CD4-positive, alpha-beta T cell treated with Interleukin-17A for 1 hour (primary cell): ENCODE measurements at places on chromosomes 13 and 19.

- no peak for DNase-seq
These were observed 179.3 kb downstream of the ZIC5 start for GRCh38 chr13:99792079-99792921.

DNA sequence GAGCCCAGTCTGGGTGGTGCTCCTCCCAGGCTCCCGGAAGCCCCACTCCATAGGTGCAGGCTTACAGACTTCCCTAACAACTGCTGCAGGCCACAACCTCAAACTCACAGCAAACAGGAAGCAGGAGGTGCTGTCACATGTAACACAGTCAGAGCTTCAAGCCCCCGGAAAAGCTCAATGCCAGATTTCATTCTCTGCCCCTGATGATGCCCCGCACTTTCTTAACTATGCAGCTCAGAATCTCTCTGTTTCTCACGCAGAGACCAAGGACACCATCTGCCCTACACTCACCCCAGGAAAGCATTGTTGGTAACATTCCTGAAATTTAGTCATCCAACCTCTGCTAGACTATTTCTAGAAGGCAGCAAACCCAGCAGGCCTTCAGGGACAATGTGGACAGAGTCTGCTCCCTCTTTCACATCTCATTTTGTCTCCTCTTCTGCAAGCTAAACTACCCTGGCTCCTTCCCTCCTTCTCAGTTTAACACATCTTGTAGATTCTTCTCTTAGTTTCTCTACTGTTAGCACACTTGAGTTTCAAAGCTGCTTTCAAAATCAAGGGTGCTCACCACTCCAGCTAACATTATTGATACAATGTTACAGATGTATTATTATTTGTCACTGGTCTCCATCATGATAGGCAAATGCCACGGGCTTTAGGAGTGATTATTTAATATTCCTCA, 162.5 kb downstream of the KCTD12 start:
- DNase-seq, result peak; percentile 16

DNA sequence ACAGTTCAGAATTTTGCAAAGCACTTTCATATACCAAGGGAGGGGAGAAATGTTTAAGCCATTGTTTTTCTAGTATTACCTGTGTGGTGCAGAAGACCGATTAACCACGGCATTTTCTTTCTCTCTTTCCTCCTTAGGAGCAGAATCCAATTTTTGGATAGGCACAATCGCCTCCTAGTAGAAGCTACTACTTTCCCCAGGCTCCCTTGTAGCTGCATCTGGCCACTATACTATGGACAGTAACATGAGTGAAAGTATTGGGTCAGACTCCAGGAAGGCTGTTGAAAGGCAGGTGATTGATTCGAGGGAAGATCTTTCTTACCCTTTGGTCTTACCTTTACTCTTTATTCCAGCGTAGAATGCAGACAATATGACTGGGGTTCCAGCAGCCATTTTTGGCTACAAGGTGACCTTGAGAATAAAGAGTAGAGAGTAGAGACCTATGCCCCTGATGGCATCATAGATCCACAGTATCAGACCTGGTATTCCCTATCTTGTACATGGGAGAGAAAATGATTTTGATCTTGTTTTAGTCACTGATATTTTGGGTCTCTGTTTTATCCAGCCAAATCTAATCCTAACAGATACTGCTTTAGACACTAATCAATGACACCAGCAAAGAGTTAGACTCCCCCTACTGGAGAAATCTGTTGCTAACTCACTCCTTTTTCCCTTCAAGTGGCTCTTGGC, 77.0 kb downstream of the LRRC63 start:
- DNase-seq, result peak; percentile 78

DNA sequence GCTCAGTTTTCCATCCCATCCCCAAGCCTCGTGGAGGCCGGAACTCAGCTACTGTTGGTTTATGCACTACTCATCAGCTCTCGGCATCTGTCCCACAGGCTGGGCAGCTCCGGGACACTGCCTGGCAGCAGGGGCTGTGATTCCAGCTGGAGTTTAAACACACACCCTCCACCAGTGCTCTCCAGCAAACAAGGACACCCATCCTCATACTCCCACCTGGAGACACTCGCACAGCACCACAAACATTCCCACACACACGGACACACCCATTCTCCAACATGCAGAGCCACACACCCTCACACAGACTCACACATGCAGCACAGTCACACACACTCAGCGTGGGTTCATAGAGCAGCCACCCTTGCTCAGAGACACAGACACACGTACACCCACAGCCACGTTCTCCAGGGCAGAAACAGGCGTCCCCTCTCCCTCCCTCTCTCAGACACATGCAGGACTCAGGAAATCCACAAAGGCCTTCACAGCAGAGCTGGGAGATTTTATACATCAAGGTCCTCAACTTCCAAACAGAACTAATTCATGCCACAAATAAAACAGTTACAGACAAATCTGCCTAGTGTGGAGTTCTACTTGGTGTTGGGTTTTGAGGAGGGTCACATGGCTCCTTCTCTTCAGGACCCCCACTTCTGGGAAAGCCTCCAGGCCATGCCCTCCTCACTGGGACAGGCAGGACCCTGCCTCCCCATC, 785.4 kb downstream of the UQCRFS1 start:
- DNase-seq, result no peak

- DNase-seq, result no peak
These were observed 56.6 kb downstream of the TBC1D4 start for GRCh38 chr13:75425216-75426009.

DNA sequence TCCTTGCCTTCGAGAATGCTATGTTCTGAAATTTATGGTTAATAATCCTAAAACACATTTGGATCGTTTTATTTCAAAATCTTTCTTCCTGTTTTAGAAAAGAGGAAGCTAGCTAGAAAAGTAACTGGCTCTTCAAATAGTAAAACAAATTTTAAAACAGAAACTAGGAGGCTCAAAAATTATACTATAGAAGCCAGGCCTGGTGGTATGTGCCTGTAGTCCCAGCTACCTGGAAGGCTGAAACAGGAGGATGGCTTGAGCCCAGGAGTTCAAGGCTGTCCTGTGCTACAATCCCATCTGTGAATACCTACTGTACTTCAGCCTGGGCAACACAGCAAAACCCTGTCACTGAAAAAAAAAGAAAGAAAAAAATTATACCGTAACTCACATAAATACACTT, 57.9 kb downstream of the ELF1 start:
- DNase-seq, result no peak

DNA sequence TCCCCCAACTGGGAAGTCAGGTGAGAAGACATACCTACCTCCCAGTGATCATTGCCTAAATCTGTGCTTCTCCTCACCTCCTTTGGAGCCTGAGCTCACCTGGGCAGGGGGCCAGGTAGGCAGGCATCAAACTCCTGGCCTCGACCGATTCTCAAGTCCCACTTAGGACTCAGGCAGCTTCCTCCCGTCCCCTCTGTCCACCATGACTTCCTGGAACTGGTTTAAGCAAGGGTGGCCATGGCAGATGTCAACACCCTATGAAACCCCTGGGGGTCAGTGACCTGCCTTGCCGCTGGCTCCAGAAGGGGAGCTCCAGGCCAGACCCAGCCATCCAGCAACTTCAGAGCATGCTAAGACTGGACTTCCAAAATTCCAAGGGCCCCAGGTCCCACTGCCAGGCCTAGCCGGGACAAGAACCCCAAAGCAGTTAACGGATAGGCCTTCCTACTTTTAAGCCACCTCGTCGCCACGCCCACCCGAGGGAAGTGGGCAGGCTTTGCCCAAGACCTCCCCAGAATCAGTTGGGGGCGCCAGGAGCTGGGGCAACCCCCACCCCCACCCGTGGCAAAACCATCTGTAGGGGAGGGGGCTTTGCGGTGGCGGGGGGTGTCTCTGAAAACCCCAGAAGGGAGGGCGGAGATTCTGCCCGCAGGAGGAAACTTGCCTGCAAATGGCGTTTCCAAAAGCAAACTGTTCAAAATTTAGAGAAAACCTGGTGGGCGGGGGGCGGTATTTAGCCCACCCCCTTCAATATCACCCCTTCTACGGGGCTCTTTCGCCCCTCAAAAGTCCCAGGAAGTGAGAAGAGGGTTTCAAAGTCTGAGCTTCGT, 657 bp downstream of the PLIN3 start:
- DNase-seq, result peak; percentile 64

DNA sequence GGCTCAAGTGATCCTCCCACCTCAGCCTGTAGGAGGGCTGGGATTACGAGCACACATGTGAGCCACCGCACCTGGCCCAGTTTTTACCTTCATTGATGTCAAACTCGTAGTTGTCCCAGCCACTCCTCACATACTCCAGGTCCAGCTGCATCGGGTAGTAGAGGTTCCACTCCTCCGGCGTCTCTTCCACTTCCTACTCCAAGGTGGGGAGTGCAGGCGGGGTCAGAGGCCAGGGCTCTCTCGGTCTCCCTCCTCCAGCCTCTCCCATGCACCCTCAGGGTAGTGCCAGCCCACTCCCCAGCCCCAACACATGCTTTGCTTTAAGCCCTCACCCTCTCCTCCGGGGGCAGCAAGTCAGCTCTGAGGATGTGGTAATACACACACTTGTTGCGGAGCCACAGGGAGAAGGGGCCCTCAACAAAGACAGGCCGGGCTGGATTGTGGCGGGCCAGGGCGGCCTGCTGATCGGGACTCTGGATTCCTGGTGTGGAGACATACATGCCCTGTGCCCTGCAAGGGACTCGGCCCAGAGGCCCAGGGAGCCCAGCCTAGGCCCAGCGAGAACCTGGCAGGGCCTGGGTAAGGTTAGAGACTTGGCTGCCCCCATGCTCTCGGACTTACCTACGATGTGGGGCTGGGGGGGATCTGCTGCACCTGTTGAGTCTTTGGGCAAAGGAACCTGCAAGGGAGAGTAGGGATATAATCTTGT, 1.9 kb upstream of the ZNF653 start:
- no peak for DNase-seq

DNA sequence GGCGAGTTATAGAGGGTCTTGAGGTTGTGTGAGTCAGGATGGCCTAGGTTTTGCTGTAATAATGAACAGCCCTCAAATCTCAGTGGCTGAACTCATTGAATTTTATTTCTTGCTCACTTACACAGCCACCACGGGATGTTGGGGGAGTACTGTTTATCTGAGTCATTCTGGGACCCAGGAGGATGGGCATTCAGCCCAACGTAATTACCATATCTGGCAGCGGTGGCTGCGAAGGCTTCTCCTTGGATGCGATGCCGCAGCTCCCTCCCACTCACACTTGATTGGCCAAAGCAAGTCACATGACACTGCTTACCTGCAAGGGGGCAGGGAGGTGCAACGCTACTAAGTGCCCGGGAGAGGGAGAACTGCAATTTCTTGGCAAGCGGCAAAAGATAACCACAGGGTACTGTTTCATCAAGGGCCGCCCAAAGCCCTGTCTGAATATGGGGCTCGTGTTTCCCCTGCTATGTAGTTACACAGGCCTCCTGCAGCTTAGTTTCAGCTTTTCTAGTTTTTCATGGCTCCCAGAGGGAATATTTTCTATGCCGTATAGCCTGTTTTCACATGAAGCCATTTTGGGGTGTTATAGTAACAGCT, 19.9 kb downstream of the ZSWIM9 start:
- peak; percentile 29 for DNase-seq

DNA sequence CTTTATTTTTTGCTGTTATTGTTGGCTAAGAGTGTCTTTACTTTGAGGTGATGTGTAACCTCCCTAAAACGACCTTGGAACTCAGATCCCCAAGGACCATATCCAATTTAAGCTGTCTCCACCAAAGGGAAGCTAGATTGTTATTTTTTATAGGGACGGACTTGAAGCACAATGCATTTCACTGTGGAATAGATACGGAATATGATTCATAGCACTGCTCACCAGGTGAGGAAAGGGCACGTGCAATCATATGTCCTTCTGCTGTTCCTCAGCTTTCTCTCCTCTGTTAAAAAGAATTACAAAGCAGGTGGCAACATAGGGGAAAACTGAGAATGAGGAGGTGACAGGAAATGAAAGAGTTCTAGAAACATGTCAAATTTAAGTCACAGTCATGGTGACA, 679.0 kb downstream of the PCDH9 start:
- no peak for DNase-seq

DNA sequence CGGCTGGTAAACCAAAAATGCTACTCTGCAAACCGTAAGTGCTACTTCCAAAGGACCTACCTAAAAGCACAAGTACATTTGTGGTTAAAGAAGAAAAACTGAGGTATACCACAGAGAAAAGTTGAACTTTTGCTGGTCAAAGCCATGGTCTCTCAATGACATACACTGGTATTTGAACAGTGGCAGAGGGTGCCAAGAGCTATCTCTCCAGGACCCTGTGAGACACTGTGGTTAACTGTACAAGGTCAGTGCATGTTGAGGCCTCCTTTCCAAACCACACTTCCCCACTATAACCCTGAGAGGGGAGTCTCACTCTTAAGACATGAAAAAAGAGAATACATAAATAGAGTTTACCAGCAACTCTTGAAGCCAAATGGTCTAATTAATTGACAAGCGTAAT, 49.5 kb downstream of the COL4A1 start:
- no peak for DNase-seq

GRCh38 chr13:62702502-62702901, 1286.9 kb upstream of the PCDH20 start:
- no peak for DNase-seq

DNA sequence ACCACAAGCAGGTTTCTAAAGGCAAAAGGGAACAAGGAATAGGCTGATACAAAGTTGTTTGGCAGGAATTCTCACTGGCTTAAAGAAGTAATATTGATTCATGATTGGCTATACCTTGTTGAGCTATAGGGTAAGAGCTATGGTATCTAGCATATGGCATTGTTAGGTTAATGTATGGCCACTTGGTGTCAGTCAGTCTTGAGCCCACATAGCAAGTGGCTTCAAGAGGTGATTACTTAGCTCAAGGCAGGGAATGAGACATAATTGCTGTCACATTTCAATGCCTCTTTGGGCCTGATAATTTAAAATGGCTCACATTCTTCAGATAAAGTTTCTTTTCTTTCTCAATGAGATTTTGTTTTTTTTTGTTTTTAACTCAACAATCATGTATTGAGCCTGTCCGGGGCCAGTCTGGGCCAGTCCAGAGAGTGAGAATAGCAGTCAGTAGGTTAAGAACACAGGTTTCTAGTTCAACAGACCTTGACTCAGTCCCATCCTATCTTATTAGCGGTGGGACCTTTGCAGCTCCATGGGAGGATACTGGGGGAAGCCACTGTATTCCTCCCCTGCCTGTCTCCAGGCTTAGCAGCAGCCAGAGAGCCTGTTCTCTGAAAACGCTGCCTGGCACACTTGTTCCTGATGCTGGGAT, 45.8 kb upstream of the RCBTB2 start:
- no peak for DNase-seq

DNA sequence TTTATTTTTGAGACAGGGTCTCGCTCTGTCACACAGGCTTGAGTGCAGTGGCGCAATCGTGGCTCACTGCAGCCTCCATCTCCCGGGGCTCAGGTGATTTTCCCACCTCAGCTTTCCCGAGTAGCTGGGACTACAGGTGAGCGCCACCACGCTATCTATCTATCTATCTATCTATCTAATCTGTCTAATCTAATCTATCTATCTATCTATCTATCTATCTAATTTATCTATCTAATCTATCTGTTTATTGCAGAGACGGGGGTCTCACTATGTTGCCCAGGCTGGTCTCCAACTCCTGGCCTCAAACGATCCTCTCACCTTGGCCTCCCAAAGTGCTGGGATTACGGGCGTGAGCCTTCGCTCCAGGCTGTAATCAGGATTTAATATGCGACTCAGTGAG, 587 bp downstream of the ZNF613 start:
- DNase-seq, result no peak
